ENCODE measurements at places on chromosomes 11 and 22.

- DNase-seq = peak; percentile 62
These were observed at the start of gene SHISA8 for GRCh38 chr22:41915035-41915785. SHISA8 (minus strand) TSS chr22:41915074; CDS start chr22:41914667, 407 bp downstream.

GRCh38 chr11:75031224-75031753 lies 42.6 kb downstream of the NEU3 start:
- no peak for DNase-seq

DNA sequence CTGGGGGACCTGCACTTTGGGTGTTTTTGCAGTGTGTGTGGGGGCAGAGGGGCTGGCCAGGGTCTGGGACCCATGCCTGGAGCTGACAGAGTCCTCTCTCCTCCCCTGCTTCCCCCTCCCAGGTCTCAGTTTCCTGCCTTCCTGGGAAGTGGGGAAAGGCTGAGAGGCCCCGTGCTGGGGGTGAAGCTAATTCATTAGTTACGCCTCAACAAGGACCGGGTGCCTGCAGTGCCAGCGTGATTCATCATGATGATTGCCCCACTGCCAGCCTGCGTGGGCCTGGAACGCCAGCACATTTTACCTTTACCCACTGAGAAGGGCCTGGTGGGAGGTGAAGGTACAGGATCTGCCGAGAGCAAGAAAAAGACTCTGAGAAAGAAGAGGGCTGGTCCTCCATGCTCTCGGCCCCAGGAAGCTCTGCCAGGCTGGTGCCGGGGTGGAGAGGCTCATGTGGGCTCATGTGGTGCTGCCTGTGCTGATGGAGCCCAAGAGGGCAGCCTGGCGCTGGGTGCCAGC lies 2.9 kb upstream of the LRRC10B start:
- no peak for DNase-seq

- DNase-seq = no peak
These were observed 18.0 kb downstream of the MN1 start for GRCh38 chr22:27783436-27784119.

GRCh38 chr11:41175304-41175972 lies 284.0 kb downstream of the LRRC4C start:
- DNase-seq = no peak

- DNase-seq = no peak
These were observed 32.4 kb downstream of the EIF3F start for GRCh38 chr11:8019314-8020243.

Measured in T-helper 2 cell (primary cell).